A172 (cell line): ENCODE measurements at places on chromosomes 11 and 22. TPM values are rescaled to one million over a fixed set of nuclear protein-coding genes. Genes with fewer than 3 reads are reported as not detected.
A peak's percentile ranks its signal among the peaks of the same experiment; 100 is the strongest.

C1QTNF4 gene
- total RNA-seq, result not detected in 2 replicates

SCGB1D2 gene
- not detected in 2 replicates for total RNA-seq

NOX4 gene
- not detected in 2 replicates for total RNA-seq

NXPE2 gene
- total RNA-seq, result not detected in 2 replicates

PAX6 gene
- 0.14 and 2.3 TPM in 2 replicates for total RNA-seq

- DNase-seq, result no peak
Observed at GRCh38 chr11:21545699-21546098, 647.2 kb upstream of the ANO5 start.

- no peak for DNase-seq
Observed at GRCh38 chr22:26884921-26885320, 227.5 kb downstream of the MIAT start.

- DNase-seq, result no peak
Observed at GRCh38 chr11:134861490-134862104, 449.6 kb upstream of the B3GAT1 start.

- DNase-seq, result no peak
Observed at GRCh38 chr11:122339436-122340060, 223.5 kb upstream of the BLID start.

DNA sequence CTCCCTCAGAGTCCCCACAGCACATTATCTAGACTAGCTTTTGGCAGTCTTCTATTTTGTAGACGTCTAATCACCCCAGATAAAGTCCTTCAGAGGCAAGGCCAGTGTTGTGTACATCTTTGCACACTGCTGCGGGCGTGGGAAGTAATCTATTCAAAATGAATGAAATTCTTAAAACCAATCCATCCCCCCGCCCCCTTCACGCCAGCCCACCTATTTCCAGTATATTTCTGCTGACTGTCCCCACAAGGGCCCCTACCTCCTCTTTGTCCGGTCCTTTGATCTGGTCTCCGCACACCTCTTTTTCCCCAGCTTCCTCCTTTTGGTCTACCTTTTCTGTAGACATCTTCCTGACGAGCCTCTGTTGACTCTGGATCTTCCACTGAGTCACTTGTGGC, 375 bp downstream of the BSCL2 start:
- DNase-seq, result no peak

DNA sequence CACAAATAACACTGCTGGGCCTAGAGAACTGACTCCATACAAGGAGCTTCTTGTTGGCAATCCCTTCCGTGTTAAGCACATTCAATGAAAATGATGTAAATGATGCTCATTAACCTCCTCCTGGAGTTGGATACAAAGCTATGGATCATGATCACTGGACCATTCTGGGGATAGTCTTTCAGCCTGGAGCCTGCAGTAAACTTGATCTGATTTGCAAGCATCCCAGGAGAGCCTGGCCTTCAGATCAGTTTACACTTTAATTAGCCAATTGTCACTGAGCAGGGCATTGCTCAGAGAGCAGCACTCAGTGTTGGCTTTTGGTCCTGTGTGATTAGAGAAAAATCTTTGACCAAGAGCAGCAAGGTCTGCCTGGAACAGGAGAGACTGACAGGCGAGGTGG, 45.6 kb downstream of the ARFGAP3 start:
- no peak for DNase-seq

- no peak for DNase-seq
Observed at GRCh38 chr11:60242740-60243239, at the start of gene MS4A4E. TSS of gene MS4A4E (minus strand) at chr11:60243137. CDS start at chr11:60230055, 13,082 bp downstream.

GRCh38 chr11:114678125-114679036, at the start of gene NXPE2:
TSS of gene NXPE2 (plus strand) at chr11:114678527. CDS start at chr11:114678576, 49 bp downstream.
- DNase-seq, result peak; percentile 68

- no peak for DNase-seq
Observed at GRCh38 chr11:9047964-9048523, 43.4 kb downstream of the SCUBE2 start.

DNA sequence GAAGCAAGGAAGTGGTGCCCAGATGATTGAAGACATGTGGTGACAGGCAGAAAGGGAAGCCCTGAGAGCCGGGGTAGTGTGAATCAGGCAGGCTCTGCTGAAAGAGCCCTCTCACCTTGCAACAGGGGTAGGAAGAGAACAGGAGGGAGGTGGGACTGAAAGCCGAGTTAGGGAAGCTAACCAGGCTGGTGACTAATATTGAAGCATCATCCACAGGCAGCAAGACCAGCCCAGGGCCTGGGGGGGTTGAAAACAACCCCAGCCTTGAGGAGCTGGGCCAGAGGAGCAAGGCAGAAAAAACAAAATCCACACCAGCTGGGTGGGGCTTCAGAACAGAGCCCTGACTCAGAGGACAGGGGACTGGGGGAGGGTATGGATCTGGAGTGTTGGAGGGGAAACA, 35.0 kb upstream of the CRTAM start:
- DNase-seq, result peak; percentile 34

DNA sequence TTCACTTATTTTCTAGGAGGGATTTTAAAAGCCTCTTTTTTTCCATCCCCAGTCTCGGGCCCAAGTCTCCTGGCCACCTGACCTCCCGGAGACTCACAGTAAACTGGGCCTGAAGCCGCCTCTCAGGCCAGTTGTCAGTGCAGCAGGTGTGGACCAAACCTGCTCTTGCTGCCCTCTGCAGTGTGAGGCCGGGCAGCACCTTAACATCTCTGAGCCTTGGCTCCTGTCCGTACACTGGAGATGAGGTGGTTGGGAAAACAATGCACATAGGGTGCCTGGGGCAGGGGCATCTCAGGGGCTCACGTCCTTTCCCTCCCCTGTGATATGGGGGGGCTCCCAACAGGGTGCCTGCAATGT, 45.1 kb downstream of the PHF21B start:
- no peak for DNase-seq

DNA sequence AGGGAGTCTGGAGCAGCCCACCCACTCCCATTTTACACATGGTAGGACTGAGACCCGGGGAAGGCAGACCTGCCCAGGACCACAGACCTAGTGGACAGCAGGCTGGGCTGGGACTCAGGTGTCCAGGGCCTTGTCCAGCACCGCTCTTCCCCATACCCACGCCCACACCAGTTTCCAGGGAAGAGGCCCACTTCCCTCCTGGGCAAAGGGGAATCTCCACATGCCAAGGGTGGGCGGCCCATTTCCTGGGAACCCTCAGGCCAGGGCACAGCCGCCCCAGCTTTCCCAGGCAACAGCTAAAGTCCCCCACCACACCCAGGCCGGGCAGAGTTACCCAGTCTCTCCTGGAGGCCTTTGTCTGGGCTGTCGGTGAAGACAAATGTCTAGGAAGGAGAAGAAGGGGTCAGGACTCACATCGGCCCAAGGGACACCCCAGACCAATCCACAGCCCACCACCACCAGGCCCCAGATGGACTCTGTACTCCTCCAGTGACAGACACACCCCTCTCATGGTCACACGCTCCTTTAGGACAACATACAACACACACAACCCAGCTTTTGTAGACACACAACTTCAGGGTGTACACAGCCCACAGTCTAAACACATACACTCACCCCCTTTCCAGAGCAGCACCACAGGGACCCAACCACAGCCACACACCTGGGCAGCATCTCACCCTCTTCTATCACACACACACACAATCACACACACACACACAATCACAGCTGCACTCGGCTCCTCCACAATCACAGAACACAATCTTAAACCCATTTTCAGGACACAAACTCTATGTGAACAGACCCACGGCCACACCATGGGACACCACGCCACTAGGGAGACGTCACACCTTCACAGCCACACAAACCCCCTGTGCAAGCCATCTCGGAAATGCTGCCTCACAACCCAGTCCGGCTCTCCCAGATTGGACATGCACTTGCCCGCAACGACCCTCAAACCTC, 5.5 kb downstream of the MFNG start:
- no peak for DNase-seq

DNA sequence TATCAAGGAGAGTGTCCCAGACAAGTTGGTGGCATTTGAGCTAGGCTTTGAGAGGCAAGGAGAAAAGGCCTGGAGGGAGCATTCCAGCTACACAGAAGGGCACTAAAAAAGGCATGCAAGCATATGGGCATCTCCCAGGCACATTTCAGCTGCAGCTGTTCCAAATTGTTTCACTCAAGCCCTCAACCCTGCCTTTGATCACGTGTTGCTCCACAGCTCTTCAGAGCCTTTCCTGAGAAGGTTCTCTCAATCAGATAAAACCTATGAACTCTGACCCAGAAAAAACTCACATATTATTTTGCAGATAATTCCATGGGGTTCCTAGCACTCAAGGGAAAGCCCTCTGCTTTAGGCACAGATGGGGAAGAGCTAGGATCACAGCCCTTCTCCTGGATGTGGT, 24.4 kb upstream of the HSPA8 start:
- DNase-seq, result no peak

DNA sequence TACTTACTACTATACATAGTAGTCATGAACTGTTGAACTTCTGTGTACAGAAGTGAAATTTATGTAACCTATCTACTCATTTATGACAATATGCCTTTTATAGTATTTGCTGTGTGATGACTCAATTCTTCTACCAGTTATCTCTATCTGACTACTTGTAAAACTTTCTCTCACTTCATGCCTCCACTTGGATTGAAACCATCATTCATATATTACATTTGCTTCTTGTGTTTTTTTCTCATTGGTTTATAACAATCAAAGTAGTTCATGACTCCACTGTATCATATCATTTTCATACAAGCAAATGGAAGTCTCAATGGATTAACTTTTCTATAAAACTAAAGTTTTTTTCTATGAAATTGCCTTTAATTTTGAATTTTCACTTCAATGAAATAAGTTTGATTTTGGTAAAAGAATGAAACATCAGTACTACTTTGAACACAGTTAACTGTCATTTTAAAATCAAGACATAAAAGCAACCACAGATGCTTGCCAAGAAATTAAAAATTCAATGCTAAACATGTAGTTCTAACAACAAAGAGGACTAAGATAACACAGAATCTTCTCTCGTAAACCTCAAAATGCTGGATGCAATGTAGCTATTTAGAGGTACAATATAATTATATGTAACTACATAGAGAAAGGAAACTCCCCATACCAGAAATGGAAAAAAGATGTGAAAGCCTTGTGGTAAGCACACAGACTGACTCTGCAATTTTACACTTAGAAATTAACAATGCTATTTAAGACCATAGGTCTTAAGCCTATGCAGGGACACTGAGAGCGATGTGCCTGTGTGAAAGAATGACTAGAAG, 27.6 kb upstream of the EXPH5 start:
- peak; percentile 17 for DNase-seq

- DNase-seq, result no peak
Observed at GRCh38 chr11:86481399-86481798, 106.7 kb downstream of the CCDC81 start.

- DNase-seq, result no peak
Observed at GRCh38 chr11:115146425-115146824, 357.8 kb downstream of the CADM1 start.

GRCh38 chr11:41446566-41446965, 12.9 kb downstream of the LRRC4C start:
- no peak for DNase-seq

DNA sequence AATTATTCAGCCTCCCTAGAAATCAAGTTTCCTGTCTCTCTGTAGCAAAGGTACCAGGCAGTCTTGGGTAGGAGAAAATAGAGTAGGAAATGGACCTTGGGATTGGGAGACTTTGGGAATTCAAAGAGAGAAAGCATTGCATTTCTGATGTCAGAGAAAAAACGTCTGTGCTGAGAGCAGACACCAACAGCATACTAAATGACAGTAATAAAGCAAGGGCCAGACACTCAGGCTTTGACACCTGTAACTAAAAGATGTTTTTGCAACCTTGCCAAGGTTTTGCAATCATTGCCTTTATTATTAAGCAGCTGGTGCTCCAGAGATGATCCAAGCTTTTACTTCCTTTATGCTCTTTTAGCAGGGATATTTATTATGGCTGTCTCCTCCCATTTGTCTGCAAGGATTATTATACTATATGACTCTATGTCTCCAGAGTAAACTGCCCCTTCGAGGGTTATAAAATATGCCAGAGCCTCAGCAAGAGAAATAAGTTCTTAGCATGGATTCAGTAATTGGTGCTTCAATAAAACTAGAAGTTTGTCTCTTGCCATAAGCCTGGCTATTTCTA, 85.2 kb upstream of the GRAMD1B start:
- DNase-seq, result no peak

DNA sequence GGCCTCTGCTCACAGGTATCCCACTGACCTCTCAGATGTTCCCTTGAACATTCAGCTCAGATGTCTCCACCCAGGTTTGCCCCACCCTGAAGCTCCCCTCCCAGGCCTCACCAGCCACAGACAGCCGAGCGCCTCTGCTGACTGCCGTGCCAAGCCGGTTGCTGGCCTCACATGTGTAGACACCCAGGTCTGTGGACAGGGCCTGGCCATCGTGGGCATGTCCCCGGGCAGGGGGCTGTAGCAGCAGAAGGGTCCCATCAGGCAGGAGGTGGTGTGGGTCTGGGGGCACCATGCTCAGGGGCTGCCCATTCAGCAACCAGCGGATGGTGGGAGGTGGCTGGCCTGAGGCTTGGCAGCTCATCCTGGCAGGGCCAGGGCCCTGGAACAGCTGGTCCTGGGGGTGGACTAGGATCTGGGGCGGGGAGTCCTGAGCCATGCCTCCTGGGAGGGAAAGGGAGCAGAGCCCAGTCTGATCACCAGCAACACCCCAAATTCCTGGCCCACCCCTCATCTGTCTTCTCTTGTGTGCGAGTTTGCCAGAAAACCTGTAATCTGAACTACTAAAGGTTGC, 759 bp downstream of the ROBO4 start:
- peak; percentile 44 for DNase-seq

GRCh38 chr11:112345706-112346105, 85.0 kb upstream of the PLET1 start:
- DNase-seq, result no peak
